ENCODE measurements at places on chromosomes 2 and 18.

- DNase-seq, result no peak
These were observed 33.7 kb upstream of the C18orf32 start for GRCh38 chr18:49520661-49521145.

DNA sequence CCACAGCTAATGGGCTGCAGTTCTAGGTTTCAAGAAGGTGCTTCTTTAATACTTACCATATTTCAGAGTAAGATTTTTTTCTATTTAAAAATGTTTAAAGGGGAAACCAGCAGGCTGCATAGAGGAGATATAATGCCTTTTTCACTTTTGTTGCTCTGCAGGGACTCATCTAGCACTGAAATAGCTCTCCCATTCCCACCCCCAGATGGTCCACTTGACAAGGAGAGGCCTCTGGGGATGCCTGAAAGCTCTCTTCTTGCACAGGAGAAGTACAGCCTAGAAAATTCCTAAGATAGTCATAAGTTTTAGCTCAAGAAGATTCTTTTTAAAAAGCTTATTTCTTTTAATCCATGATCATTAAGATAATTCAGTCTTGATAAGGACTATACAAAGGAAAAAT is 126.4 kb downstream of the CDH2 start:
- DNase-seq, result no peak

DNA sequence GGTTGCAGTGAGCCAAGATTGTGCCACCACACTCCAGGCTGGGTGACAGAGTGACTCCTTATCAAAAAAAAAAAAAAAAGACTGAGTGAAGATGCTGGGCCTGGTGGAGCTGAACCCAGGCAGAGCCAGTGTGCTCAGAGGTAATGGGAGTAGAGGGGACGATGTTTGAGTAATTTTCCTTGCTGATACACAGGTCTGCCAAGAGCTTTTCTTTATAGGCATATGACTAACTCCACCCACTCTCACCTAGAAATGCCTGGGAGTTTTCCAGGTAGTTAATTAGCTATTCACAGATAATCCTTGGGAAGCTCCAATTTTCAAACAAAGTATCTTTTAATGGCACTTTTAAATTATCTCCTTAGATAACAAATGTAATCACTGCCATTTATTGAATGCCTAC is 33.4 kb upstream of the ACSL3 start:
- DNase-seq, result no peak

DNA sequence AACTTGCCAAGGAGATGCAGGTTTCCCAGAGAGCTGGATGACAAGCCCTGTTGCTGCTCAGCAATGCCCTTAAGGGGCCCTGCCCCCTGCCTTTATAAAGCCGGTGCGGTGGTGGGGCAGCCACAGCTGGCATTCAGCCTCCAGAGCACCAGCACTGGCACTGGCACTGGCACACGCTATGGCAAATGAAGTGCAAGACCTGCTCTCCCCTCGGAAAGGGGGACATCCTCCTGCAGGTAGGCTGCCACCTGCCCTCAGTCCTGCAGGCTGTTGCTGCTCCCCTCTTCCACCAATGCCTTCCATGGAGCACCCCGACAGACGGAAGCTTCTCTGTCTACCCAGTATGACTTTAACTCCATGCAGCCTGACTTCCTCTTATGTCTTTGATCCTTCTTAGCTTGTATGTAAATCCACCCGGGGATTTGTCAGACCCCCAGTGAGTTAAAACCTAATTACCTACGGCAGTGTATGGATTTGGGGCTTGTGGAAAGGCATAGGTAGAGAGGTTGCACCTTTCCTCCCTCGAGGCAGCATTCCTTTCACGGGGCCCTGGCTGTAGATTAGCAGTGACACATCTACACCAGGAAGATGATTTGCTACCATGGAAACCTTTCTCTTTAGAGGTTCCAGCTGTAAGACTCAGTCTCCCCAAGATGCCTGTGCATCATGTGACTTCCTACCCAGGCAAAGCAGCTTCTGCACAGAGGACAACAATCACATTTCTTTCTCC is at the start of gene DAPL1:
Gene DAPL1 (plus strand): TSS at position 123 of the 730 bp plus-strand sequence. CDS start 56 bp downstream, at position 179.
- DNase-seq, result no peak

GRCh38 chr2:86072271-86072858 is 33.3 kb downstream of the POLR1A start:
- peak; percentile 40 for DNase-seq

- no peak for DNase-seq
These were observed 60.4 kb downstream of the GRB14 start for GRCh38 chr2:164560902-164561301.

DNA sequence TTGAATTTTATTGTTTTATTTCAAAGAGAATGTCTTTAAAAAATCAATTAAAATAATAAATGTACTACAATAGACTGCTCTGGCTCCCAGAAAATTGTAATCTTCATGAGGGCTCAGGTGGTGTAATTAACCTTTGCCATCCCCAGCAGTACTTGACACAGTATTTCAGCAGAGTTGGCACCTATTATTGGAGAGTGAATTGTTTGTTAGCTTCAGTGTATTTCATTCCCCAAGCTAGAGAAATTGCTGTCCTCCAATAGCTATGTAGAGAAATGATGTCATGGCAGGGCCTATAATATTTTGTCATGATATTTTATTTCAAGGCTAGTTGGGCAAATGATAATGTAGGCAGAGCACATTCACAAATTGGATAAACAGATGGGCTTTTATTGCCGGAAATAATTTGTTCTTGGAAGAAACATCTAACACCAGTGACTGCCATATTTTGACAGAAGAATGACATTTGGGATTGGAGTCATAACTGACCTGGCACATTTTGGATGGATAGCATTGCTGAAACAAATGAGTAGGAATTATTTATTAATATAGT is 712.0 kb upstream of the NXPH2 start:
- no peak for DNase-seq

DNA sequence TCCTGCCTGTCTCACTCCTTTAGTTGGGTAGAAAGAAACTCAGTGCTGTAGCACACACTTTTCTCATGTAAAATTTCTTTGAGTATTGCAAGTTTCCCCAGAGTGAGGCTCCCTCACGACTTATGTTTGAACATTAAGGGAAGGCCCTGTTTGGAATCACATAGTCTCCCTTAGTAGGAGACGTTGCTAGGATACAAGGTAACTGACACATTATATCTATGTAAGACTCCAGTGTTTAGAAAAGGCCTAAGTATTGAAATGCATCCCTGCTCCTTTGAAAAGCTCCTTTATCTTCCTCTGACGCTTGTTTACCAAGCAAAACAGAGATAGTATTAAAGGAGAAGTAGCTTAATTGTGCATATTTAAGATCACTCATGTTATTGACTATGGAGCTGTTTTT is 248.2 kb downstream of the PHLPP1 start:
- no peak for DNase-seq

DNA sequence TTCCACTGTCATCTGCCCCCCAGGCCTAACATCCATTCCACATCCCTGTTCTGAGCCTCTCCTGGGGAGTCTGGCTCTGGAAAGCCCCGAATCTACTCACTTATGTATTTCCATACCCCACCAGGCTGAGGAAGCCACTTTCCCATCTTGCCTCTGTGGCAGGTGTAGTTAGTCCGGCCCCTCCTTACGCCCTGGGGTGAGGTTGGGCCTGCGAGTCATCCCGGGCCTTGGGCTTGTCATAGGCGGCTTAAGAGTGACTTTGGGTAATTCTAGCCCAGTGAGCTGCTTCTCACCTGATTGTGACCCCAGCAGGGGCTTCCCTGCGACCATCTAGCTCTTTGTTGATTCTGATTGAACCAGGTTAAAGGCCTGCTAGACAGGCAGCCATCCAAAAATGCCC is 21.1 kb downstream of the PCARE start:
- DNase-seq, result no peak

GRCh38 chr2:105443617-105444598 is 45.1 kb upstream of the FHL2 start:
- DNase-seq, result no peak

DNA sequence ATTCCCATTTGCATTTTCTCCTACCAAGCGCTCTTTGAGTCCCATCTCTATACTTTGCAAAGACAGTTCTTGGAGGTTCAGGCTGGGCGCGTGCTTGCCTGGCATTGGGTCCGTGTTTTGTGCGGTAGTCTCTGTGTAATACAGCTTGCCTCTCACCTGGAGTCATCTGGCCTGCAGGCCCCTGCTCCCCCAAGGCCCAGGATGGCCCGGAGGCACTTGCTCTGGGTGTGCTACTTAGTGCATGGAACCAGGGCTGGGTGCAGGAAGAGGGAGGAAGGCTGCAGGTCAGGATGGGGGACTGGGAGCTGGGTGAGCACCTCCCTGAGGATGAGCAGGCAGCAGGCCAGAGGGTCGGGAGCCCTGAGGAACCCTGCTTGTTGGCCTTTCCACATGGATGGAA is 220.9 kb downstream of the LDLRAD4 start:
- no peak for DNase-seq

GRCh38 chr2:62293490-62294271 is 97.8 kb downstream of the B3GNT2 start:
- DNase-seq, result peak; percentile 12

DNA sequence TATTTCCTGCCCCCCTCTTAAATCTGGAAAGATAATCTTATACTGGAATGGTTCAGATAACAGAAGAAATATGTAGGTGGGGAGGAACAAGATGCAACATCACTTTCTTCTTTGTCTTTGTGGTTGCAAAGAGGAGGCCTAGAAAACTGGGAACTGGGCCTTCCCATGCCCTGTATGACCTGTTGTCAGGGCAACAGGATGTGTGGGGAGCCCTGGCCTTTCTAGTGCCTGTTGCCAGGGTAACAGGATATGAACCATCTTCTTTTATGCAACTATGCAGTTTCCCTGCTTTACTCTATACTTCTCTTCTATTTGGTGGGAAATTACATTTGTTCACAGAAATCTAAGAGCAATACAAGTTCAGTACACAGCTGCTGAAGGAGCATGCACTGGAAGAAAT is 79.8 kb upstream of the PDE1A start:
- DNase-seq, result no peak

- no peak for DNase-seq
These were observed 24.9 kb downstream of the GLI2 start for GRCh38 chr2:120760446-120761135.

- DNase-seq, result no peak
These were observed 300.7 kb downstream of the TCF4 start for GRCh38 chr18:55287149-55287806.

DNA sequence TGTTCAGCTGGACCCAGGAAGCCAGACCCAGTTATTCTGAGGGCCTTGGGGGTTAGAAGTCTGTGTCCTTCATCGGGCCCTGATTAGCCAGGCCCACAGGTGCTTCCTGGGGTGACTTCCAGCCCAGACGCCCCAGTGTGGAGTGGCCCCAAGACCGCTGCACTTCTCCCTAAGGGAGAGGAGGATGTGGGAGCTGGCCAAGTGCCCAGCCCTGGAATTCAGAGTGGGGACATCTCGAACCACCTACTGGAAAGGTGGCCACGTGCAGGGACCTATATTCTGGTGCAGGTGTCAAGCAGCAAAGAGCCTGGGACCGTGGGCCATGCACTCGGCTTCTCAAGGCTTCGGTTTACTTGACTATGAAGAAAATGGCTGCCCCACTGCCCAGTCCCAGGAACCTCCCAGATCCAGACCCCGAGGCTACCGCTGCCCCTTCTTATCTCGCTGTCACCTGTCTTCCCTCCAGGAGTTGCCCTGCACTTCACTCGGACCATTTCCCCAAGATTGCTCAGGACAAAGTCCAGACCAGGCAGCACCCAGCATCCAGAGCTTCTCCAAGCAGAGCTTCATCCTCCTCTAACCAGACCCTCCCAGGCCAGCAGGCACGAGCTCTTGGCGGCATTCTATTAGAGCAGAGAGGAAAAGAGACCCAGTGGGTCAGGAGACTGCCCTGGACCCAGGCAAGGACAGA is 142.8 kb upstream of the ID2 start:
- no peak for DNase-seq

GRCh38 chr18:24810561-24811305 is 350.3 kb downstream of the HRH4 start:
- DNase-seq, result no peak

GRCh38 chr2:40204268-40204667 is 247.6 kb downstream of the SLC8A1 start:
- no peak for DNase-seq

GRCh38 chr18:9915291-9916076 is 1.7 kb downstream of the VAPA start:
- DNase-seq, result no peak

DNA sequence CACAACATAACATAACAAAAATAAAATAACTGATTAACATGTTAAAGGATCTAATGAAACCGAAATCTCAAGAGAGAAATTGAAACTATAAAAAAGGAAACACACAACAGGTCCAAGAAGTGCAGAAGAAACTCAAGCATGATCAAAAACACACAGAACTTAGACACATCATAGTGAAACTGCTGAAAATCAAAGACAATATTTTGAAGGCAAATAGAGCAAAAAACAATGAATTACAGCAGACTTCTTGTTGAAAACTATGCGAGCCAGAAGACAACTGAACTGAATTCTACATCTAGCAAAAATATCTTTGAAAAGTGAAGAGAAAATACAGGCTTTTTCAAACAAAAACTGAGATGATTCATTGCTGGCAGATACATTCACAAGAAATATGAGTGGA is 61.3 kb downstream of the UGP2 start:
- peak; percentile 13 for DNase-seq

DNA sequence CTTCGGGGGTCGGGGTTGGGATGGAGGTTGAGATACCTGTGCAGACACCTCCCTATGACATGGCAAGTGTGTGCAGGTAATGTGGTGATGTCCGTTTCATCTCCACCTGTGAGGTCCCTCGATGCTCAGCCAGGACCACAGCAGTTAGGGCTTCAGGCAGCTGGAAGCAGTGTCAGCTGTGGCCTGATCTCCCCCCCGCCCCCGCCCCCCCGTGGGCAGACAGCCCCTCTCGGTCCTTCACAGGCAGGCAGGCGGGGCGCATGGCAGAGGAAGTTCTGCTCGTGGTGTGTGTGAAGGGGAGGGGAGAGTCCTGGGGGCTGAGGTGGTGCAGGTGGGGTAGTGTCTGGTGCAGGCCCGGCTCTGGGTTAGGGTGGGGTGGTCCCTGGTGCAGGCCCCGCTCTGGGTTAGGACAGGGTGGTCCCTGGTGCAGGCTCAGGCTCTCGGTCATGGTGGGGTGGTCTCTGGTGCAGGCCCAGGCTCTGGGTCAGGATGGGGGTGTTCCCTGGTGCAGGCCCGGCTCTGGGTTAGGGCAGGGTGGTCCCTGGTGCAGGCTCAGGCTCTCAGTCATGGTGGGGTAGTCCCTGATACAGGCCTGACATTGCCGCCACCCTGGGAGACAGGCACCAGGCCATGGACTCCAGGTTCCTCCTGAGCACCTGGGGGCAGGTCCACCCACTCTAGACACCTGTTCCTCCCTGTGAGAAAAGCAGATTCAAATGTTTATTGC is 94.3 kb downstream of the NFATC1 start:
- DNase-seq, result no peak

DNA sequence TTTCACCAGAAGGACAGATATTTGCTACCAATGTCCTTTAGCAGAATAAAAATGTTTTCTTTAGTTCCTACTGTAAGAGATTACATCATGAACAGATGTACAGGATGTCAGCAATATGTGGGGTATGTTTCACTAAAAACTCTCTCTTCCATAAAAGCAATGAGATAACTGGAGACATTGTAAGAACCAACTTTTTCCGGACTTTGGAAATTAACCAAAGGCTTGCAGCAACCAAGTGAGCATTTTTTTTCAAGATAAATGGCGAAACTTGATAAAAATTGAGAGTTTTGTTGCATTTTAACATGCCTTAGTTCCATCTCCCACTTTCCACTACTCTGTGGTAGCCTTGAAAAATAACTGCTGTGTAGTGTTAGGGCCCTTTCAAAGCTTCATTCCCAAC is 429.8 kb upstream of the CDH2 start:
- DNase-seq, result no peak
